ENCODE measurements at places on chromosomes 12 and 14. TPM values are rescaled to one million over a fixed set of nuclear protein-coding genes. Genes with fewer than 3 reads are reported as not detected.

- DNase-seq, result peak; percentile 35
These were observed 53.8 kb downstream of the PHETA1 start for GRCh38 chr12:111314953-111315539.

- DNase-seq, result no peak
These were observed 50.7 kb downstream of the SENP1 start for GRCh38 chr12:48054955-48055821.

LUM gene
- total RNA-seq, result 0.46 TPM

- no peak for DNase-seq
These were observed 275.7 kb downstream of the ITPR2 start for GRCh38 chr12:26557326-26557725.

DNA sequence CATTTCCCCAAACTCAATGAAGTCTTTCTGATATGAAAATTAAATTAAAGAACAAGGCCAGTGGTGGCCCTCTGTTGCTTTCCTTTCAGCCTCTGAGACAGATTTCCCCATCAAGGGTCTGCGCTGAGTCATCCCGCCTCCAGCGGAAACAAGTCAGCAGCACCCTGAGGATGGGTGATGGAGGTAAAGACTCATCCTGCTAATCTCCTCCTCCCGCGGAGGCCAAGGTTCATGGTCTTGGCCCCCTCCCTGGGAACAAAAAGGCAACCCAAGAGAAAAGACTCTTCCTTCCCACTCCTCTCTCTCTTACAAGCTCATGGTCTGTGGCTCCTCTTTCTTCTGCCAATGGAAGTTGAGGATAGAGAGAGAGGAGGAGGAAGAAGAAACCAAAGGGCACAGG, 9.0 kb upstream of the NUMB start:
- no peak for DNase-seq

FOXG1 gene
- 0.26 TPM for total RNA-seq

ENDOU gene
- total RNA-seq, result not detected

KRT77 gene
- not detected for total RNA-seq

GRCh38 chr12:119207063-119207560, 28.4 kb downstream of the HSPB8 start:
- DNase-seq, result no peak
